ENCODE measurements at places on chromosomes 4 and X.

GRCh38 chrX:109270580-109271484 is 211.1 kb downstream of the GUCY2F start:
- DNase-seq = no peak

- DNase-seq = no peak
Measured at GRCh38 chr4:71184195-71184781, 154.5 kb upstream of the SLC4A4 start.

DNA sequence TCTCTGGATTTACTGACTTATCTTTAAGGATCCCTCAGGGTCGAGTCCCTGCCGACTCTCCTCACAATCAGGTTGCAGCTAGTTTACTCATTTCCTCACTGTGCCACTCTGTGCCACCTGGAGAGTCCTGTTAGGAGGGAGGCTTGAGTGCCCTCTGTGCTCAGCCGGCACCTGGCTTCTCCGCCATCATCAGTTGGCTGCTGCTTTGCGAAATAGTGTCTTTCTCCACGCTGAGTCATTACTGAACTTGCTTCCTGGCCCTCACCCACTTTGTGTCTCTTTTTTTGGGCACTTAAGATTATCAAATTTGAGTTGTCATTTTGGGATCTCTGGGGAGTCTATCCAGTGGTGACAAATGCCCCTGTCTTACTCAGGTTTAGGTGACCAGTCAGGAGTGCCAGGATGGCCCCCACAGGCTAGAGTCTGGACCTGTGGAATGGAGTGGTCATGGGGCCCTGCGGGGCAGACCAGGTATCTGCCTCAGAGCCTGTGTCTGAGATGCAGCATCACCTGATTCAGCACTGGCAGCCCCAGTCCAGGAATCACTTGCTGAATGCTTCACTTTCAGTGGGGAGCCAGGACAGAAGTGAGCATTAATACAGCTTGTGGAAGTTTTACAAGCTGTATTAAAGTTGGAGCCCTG is 37.7 kb downstream of the JADE1 start:
- no peak for DNase-seq

GRCh38 chr4:114807759-114808404 is 209.3 kb downstream of the UGT8 start:
- DNase-seq = no peak

- no peak for DNase-seq
Measured at GRCh38 chr4:33890841-33891240, 2353.5 kb downstream of the ARAP2 start.

GRCh38 chr4:168119100-168119499 is 26.8 kb downstream of the ANXA10 start:
- DNase-seq = no peak

DNA sequence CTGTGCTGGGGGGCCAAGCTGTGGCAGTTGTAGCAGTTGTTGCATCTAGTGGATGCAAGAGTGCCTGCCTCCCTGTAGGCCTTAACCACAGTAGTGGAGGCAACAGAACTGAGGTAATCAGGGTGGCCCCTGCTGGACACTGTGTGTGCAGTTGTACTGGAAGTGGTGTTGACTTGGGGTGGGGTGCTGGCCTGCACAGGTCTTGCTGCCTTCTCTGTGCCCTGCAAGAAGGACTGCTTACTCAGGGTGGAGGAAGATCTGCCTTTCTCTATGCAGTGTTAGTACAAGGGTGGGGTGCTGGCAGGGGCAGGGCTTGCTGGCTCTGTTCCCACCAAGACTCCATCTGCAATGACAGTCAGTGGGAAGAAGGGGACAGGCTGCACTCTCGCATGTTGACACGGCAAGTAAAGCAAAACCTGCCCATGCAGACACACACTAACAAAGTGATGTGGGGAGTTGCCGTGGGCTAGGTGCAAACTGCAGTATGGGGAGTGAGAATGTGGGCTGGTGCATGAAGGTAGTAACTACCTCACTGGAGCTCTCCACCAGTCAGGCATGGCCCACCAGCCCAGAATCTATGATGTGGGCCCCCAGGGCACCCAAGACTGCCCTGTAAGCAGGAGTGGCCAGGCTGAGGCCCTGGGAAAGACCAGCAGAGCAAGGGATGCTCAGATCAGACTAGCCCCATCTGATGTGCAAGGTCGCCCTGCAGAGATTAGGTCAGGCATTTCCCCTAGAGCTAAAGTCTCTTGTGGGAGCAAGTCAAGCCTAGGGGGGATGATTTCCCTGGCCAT is 594.9 kb downstream of the TECRL start:
- DNase-seq = no peak

- DNase-seq = no peak
Measured at GRCh38 chrX:1661048-1661921, 46.4 kb downstream of the ASMT start.

DNA sequence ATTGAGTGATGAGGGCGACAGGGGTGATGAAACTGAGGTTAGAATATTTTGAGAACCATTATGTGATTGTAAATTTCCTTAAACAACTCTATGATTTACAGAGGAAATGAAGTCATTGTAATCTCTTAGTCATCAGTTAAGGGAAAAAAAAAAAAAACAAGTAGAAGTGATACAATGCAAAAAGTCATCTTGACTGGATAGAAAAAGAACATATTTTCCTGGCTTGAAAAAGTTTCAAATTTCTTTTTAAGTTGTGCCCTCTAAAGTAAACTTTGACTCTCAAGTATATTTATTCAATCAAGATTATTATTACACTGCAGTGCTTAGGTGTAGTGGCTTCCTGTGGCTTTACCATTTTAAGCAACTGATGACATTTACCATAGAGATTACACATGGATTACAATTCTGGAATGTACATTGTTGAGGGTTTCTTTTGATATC is 40.6 kb downstream of the GABRB1 start:
- DNase-seq = no peak

GRCh38 chrX:1334854-1335253 is 1.7 kb upstream of the IL3RA start:
- no peak for DNase-seq

DNA sequence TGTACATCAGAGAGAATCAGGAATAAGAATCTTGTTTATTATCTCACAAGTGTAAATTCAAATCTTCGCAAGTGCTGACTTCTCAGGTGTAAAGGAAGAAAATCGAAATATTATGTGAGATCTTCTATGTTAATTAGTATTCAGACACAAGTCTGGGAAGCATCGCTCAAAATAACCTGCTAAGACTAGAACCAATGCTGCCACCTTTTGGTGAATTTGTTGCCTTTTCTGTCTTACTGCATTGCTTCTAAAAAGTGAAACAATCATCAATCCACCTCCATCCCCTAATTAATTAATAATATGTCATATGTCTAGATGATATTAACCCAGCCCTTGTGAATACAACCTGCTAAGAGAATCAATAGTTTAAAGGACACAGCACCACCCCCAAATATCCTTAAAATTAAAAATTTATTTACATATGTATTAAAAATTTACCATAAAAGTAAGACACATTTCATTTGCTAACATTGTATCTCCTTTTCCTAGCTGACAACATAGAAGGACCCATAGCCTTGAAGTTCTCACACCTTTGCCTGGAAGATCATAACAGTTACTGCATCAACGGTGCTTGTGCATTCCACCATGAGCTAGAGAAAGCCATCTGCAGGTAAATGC is 3.5 kb downstream of the EPGN start:
- DNase-seq = no peak

- DNase-seq = no peak
Measured at GRCh38 chr4:5885733-5886132, 7.2 kb downstream of the CRMP1 start.

GRCh38 chrX:134020910-134021309 is 35.5 kb upstream of the GPC3 start:
- no peak for DNase-seq

DNA sequence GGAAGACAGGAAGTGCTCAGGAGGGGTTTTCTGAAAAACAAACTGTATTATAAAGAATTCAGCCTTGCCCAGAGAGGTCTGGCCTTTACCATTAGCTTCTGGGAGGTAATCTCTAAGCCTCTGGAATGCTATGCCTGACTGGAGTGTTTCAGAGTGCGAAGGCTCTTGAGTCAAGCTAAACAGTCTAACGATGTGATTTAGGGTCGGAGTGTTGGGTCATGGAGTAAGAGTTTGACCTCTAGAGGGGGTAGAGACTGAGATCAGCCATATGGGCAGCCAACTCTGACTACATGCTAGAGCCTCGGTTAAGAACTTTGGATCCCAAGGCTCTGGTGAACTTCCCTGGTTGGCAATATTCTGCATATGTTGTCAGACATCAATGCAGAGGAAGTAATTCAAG is 15.0 kb downstream of the BOD1L1 start:
- no peak for DNase-seq

GRCh38 chr4:102901804-102902203 is 33.0 kb downstream of the CISD2 start:
- DNase-seq = no peak

GRCh38 chrX:57232658-57233360 is 53.7 kb upstream of the FAAH2 start:
- no peak for DNase-seq

DNA sequence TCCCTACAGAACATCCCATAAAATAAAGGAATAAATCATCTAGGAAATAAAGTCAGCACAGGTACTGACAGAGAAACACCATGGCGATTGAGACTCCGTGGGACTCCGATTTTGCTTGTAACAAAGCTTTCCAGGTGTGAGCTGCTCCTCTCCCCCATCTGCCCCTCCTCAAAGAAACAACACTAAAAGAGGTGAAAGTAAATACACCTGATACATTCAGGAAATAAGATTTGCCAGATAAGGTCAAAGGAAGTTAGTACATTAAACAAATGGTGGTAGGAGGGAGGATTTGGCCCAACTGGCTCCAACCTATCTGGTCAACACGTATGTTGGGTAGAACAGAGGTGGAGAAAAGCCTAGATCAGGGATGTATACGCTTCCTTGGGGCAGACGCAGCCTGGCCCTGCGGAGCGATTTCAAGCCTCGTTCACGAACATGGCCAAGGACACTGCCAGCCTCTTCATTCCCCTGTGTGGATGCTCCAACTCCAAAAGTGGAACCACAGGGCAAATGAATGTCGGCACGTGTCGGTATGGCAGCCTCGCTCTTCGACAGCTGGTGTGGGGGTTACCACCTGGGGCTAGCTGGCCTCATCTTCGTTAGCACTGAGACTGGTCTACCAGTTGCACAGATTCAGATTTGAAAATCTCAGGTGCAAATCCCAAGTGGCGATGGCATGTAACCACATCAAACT is 162.5 kb downstream of the AFAP1 start:
- DNase-seq = no peak

DNA sequence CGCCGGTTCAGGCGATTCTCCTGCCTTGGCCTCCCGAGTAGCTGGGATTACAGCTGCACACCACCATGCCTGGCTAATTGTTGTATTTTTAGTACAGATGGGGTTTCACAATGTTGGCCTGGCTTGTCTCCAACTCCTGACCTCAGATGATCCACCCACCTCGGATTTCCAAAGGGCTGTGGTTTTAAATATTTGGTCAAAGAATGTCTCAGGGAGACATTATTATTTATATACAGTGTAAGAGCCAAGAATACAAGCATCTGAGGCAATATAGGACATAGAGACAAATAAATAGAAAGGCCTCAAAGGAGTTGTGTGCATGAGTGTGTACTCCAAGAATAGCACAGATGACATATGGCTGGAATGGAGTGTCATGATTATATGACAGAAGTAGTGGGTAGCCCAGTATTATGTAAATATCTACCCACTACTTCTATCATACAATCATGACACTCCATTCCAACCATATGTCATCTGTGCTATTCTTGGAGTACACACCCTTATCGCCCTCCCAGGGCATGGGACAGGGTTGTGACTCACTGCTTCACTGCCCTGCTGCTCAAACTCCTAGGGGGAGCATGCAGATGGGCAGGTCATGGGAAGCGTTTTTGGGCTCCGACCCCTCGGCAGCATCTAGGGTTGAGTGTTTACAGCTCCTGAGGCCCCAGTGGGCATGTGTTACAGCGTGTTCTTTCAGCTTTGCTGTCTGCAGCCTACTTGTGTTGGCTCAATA is 1649.8 kb upstream of the PCDH10 start:
- DNase-seq = no peak

- DNase-seq = no peak
Measured at GRCh38 chr4:78168029-78168428, 110.9 kb downstream of the FRAS1 start.

DNA sequence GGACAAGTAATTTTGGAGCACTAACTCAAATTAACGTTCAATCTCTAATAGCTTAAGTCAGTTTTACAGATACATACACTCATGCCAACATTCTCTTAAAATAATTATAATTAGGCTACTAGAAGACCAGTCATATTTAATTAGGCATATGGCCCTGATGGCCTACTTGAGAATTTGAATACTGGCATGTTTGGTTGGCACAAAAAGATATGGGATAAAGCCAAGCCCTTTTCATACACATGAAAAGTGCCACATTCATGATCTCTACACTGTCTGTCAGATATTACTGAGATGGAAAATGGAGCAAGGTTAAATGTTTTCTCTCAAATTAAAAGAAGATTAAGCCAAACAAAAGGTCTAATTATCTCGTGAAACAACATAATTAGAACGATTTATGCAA is 1091.0 kb downstream of the C4orf33 start:
- DNase-seq = no peak

- no peak for DNase-seq
Measured at GRCh38 chr4:149741186-149741831, 74.3 kb downstream of the IQCM start.

- DNase-seq = no peak
Measured at GRCh38 chrX:79477691-79478090, 110.6 kb upstream of the ITM2A start.

- no peak for DNase-seq
Measured at GRCh38 chrX:13028871-13029636, 15.4 kb downstream of the FAM9C start.

- peak; percentile 39 for DNase-seq
Measured at GRCh38 chrX:129649268-129650182, 5.2 kb downstream of the APLN start.

DNA sequence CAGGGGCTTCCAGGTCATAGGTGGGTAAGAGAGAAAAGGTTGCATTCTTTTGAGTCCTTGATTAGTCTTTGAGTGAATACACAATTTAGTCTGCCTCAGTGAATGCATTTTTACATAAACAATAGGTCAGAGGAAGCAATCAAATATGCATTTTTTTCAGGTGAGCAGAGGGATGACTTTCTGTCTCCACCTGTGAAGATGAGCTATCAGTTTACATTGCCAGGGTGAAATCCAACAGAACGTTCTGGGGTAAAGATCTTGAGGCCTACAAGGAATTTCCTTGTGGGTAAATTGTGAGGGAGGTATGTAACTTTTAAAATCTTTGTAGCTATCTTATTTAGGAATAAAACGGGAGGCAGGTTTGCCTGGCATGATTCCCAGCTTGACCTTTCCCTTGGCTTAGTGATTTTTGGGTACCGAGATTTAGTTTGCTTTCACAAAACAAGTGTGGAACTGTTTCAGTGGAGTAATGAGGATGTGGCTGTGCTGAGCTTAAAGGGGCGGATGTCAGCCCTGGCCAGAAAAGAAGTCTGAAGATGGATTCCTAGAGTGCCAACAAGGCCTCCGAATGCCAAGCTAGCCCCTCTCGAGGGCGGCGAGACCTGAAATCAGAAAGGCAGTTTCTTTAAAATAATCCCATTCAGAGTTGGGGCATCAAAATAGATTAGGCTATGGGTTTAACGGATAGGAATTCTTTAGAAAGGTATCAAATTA is 29.5 kb downstream of the TMEM131L start:
- no peak for DNase-seq
